ENCODE measurements at places on chromosomes 5 and 9.

GRCh38 chr5:170338933-170339779, 41.6 kb upstream of the LCP2 start:
- DNase-seq: peak; percentile 46

- DNase-seq: no peak
Observed at GRCh38 chr9:29637471-29638237, 2064.4 kb upstream of the C9orf72 start.

DNA sequence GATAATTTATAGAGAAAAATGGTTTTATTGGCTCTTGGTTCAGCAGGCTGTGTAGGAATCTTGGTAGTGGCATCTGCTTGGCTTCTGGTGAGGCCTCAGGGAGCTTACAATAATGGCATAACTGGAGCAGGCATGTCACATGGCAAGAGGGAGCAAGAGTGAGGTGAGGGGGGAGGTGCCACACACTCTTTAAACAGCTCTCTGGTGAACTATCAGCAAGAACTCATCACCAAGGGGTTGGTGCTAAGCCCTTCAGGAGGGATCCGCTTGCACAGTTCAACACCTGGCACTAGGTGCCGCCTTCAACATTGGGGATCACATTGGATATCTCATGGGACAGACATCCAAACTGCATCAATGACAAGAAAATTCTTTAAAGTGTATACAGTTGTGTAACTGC, 10.5 kb downstream of the GPBP1 start:
- no peak for DNase-seq

DNA sequence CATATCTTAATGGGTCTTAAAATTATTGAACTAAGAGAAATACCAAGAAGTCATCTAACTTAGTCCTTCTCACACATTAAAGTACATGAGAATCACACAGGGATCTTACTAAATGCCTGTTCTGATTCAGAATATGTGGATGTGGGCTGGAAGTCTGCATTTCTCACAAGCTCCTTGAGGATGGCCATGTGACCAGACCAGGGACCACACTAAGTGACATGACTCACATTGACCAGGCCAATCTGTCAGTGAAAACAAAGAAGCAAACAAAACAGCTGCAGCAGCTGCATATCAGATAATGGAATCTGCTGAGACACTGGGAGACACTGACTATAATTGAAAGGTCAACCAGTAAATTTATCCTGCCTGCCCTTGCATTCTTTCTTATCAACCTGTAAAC, 110.5 kb downstream of the ADAMTS12 start:
- no peak for DNase-seq

GRCh38 chr9:137367506-137368430, 55.2 kb downstream of the EXD3 start:
- DNase-seq: no peak

GRCh38 chr9:109506097-109506712, 8.1 kb upstream of the PTPN3 start:
- no peak for DNase-seq

DNA sequence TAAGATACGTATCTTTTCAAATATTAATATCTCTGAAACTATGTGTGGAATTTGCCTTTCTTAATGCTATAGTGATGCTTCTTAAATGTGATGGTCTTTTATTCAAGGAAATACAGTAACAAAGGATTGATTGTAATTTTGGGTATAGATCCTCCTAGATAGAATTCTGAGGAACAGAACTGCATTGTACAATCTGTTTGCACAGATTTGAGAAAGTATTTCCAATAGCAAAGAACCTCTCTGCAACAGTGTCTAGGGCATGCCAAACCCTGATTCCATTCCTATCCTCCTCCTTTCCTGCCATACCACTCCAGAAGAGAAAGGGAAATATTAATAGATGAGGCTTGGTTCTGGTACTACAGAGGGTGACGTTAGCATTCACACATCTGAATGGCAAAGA, 10.4 kb downstream of the SMIM15 start:
- no peak for DNase-seq

- no peak for DNase-seq
Observed at GRCh38 chr9:76737154-76737902, 26.9 kb upstream of the PCA3 start.

GRCh38 chr5:53335115-53335514, 145.3 kb upstream of the FST start:
- no peak for DNase-seq

DNA sequence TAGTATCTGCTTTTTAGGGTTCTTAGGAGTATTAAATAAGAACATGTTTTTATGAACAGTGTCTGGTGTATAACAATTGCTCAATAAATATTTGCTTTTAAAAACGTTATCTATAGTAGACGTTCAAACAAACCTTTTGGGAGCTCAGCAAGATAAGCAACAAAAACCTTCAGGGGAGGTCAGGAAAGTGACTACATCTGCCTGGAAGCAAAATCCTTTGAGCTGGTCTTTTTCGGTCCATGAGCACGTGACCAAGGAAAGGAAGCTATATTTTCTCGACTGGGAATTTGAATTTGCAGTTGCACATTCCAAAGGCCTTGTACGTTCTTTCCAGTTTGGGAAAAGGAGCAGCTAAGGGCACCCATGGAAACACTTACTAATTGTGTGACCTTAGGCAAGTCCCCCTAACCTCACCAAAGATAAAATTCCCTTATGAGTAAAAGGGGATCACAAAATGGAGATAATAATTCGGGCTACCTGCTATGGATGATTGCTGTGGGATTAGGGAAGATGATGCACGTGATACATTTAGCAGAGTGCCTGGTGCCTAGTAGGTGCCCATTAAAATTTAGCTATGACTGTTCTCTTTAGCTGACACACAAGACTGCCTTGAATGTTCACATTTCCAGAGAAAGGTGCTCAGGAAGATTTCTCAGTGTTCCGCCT, 45.4 kb downstream of the PTTG1 start:
- no peak for DNase-seq

DNA sequence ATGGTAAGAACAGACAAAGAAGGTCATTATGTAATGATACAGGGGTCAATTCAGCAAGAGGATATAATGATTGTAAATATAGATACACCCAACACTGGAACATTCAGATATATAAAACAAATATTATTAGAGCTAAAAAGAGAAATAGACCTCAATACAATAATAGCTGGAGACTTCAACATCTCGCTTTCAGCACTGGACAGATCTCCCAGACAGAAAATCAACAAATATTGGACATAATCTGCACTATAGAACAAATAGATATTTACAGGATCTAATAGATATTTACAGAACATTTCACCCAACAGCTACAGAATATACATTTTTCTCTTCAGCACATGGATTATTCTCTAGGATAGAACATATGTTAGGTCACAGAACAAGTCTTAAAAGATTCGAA, 190.6 kb upstream of the RFX3 start:
- DNase-seq: no peak

DNA sequence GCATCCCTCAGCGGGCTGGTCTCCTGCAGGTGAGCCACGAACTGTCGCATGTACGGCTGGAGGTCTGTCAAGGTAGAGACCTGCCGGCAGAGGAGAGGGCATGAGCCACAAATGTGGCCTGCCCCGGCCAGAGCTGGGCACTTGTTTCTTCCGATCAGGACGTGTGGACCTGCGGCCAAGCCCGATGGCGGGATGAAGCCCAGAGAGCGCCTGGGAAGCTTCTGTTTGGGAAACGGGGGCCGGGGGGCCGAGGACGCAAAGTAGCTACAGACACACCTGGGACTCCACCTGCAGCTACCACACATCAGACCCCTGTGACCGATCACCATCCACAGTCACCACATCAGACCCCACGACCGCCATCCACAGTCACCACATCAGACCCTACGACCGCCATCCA, 22.7 kb downstream of the TERT start:
- DNase-seq: no peak

GRCh38 chr9:84997472-84997871, 327.9 kb downstream of the NTRK2 start:
- DNase-seq: no peak

GRCh38 chr5:154723740-154724505, 31.3 kb upstream of the LARP1 start:
- no peak for DNase-seq

DNA sequence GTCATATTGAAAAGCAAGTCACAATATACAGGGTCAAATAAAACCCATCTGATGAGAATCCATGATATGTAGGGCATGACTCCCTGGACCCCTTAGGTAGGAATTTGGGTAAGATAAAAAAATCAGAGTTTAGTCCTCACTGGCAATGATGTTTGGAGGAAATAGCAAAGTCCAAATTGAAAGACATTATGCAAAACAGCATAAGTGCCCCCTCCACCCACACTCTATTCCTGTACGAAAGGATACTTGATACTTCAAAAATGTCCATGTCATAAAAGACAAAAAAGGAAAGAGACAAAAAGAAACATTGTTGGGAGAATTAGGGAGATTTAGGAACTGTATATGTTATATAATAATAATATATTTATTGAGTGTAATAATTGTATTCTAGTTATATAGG, 96.1 kb upstream of the RASGRF2 start:
- no peak for DNase-seq

DNA sequence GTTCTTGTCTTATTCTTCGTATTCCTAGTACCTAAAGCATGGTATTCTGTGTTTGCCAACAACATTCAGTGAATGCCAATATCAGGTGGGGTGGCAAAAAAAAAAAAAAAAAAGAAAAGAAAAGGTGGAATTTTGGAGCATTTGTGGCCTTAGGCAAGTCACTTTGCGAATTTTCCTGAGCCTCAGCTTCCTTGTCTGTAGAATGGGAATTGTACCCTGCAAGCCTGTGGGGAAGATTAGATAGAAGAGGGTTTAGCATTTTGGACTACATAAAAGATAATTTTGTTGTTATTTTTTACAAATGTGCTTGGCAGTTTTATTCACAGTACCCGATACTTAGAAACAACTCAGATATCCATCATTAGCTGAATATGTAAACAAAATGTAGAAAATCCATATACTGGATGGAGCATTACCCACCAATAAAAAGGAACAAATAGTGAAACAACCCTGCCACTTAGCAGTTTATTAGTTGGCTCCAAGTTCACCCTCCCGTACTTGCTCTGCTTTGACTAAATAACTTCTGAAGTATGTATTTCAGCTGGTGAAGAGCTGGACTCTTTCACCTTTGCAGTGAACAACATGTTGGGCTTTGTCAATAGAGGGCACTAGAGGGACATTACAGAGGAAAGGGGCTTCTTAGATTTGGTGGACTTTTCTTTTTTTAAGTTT, 13.6 kb downstream of the UBE2D2 start:
- no peak for DNase-seq

- DNase-seq: no peak
Observed at GRCh38 chr9:78707080-78707479, 410.2 kb downstream of the PSAT1 start.
